Activated T-cell treated with anti-CD3 and anti-CD28 coated beads for 48 hours (primary cell): ENCODE measurements at places on chromosomes 13 and 19.

DNA sequence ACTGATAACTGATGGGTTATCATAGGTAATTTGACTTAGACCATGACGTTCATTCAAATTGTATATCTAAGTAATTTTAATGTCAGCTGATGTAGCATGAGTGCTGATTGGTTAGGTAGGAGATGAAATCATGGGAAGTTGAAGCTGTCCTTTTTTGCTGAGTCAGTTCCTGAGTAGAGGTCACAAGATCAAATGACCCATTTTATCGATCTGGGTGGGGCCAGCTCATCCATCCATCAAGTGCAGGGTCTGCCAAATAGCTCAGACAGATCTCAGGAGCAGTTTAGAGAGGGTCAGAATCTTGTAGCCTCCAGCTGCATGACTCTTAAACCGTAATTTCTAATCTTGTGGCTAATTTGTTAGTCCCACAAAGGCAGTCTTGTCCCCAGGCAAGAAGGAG lies 35.3 kb upstream of the CD177 start:
- DNase-seq = no peak

- no peak for DNase-seq
These were observed 460.6 kb downstream of the FGF14 start for GRCh38 chr13:101941095-101941783.

DNA sequence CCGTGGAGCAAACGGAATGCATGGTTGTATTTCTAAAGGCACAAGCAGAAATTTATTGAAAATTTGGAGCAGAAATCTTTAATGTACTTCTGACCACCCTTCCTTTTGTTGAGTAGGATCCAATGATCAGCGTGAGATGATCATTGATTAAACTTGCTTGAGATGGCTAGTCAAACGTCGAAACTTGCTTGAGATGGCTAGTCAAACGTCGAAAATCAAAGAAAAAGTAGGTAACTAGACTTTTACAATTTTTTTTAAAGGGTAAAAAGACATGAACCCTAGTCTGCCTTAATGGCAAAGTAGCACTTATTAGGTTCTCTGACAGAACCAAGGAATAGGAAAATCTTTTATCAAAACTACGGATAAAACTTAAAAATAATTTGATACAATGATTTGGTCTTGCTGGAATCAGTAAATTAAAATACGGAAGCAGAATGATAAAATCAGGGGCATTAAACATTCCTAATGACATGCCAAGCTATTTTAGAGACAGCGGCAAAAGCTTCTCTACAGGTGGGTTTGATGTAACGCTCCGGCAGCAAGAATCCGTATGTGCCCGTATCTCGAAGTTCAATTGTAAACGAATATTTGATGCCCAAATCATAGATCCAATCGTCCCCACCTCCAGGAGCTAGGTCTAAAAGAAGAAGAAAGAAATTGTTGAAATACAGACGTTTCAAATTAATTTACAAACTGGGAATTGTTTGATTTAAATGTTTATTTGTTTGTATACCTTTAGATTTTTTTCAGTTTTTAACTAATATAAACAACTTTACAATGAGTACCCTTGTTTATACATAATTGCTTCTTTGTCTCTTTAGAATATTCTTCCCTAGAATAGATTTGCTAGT lies 841 bp upstream of the ZC3H13 start:
- DNase-seq = no peak

- peak; percentile 63 for DNase-seq
These were observed 1.3 kb upstream of the KLF12 start for GRCh38 chr13:74135326-74136083.

- no peak for DNase-seq
These were observed 152.4 kb downstream of the DCLK1 start for GRCh38 chr13:35978607-35979316.

DNA sequence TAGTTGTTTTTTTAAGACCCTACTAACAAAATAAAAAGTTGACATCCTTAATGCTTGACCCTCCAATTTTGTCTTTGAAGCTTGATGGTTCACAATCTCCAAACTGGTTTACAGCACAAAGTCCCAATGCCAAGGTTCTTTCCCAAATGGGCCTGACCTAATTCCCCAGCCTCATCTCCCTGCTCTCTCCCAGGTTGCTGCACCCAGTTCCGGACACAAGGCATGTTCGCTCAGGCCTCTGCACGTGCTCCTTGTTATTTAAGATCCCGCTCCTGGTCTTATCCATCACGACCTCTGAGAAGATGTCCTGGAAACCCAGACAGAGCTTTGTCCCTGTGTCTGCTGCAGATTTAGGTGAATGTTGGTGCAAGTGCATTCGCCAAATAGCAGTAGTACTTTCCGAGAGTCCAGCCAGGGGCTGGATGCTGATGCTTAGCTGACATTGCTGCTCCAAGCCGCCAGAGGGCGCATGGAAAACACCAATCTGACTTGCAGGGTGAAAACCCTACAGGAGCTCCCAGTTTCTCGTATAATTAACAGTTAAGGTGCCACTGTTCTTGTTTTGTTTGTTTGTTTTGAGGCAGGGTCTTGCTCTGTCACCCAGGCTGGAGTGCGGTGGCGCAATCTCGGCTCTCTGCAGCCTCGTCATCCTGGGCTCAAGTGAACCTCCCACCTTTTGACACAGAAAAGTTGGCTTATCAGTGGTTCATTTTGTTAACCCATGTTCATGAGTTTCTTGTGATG lies 18.5 kb downstream of the LYPD3 start:
- DNase-seq = peak; percentile 66

- DNase-seq = no peak
These were observed 722 bp upstream of the TIMM50 start for GRCh38 chr19:39479916-39480315.

GRCh38 chr13:24192811-24193162 lies 32.3 kb downstream of the SPATA13 start:
- no peak for DNase-seq

DNA sequence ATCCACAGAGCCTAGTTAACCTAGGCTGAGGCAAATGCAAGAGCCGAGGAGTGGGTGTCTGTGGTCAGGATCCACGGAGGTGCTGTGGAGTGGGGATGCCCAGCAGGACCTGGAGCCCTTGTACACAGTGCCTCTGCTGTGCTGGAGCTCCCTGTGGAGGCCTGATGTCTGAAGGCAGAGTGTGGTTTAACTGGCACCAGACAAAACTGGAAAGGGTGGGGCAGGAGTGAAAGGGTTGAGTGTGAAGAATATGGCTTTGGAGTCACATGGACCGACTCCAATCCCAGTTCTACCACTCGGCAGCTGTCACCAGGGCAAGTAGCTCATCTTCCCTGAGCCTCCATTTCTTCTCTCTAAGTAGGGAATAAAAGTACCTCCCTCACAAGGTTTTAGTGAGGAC lies 60.3 kb upstream of the GPR12 start:
- DNase-seq = no peak
